Renal pelvis (tissue), 12 donors: ENCODE measurements at places on chromosomes 2 and 18.
A peak's percentile ranks its signal among the peaks of the same experiment; 100 is the strongest.

DNA sequence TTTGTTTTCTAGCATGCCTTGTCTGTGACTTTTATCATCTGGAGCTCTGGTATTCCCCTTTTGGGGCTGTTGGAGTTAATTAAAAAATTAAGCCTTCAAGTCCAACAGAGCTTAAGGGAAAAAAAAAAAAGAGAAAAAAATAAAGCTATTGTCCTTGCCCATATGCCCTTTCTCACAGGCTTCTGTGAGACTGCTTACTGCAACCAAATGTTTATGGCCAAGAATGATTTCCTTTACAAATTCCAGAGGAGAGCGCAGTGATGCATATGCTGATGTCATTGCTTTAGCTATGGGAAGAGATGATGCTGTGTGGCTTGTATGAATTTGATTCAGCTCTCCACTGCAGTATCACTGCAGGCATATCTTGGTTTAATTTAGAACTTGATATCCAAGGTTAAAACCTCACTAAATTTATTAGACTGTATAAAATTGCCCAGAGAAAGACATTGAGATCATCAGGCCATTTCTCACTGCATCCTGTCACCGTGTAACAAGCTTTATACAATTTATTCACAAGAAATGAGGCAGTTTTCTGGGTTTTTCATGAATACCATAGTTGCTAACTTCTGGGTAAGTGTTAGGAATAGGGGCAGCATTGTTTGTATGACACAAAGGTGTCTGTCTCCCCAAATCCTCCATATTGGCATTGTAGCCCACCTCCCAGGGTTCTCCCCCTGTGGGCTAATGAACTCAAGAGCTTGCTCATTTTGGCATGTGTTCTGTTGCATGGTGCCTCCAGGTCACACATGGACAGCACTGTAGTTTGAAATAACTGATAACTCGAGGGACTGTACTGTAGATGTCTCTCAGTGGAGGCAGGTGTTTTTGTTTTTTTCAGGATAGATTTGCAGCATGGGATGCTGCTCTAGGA lies 85.0 kb downstream of the TANC1 start:
- DNase-seq = no peak

- DNase-seq = peak; percentile 54
These were observed 37.7 kb downstream of the NETO1 start for GRCh38 chr18:72830109-72830508.

- DNase-seq = peak; percentile 61
These were observed 18.6 kb upstream of the NCL start for GRCh38 chr2:231482806-231483391.

DNA sequence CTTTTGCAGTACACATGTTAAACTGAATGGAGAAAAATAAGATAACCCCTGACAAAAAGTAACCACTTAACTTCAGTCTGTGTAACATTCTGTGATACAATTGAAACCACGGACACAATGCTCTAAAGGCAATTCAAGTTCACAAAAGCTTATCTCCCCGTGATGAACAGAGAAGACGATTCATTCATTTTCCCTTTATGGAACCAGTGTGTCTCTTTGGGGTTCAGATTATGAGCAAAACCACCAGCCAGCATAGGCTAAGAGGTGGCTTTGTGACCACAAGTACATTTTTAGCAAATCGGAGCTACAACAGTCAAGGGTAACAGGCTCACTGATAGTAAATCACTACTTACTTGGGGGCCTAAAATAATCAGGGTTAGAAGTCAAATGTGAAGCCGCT lies 120.6 kb upstream of the SMAD7 start:
- DNase-seq = no peak

DNA sequence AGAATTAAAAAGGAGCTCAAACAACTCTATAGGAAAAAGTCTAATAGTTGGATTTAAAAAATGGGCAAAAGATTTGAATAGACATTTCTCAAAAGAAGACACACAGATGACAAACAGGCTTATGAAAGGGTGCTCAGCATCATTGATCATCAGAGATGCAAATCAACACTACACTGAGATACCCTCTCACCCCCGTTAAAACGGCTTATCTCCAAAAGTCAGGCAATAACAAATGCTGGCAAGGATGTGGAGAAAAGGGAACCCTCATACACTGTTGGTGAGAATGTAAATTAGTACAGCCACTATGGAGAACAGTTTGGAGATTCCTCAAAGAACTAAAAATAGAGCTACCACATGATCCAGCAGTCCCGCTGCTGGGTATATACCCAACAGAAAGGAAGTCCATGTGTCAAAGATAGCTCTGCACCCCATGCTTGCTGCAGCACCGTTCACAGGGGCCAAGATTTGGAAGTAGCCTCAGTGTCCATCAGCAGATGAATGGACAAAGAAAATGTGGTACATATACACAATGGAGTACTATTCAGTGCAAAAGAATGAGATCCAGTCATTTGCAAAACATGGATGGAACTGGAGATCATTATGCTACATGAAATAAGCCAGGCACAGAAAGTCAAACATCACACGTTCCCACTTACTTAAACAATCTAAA lies 46.7 kb upstream of the B3GNT7 start:
- DNase-seq = no peak

DNA sequence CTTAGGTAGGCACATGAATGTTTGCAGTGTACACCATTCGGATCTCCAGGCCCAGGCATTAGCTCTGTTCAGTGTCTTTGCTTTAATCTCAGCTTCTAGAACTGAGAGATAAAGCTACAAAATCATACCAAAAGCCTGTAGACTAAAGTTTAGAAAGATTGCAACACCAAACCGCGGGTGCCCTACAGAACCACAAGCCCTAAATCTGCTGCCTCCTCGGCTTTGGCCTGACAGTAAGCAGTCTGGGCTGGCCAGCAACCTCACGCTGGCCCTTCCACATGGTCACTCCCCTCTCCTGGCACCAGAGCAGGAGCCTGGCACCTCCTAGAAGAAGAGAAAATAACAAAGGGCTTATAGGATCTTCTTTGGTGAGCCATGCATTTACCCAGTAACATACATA lies 8.9 kb upstream of the OSR1 start:
- DNase-seq = no peak

DNA sequence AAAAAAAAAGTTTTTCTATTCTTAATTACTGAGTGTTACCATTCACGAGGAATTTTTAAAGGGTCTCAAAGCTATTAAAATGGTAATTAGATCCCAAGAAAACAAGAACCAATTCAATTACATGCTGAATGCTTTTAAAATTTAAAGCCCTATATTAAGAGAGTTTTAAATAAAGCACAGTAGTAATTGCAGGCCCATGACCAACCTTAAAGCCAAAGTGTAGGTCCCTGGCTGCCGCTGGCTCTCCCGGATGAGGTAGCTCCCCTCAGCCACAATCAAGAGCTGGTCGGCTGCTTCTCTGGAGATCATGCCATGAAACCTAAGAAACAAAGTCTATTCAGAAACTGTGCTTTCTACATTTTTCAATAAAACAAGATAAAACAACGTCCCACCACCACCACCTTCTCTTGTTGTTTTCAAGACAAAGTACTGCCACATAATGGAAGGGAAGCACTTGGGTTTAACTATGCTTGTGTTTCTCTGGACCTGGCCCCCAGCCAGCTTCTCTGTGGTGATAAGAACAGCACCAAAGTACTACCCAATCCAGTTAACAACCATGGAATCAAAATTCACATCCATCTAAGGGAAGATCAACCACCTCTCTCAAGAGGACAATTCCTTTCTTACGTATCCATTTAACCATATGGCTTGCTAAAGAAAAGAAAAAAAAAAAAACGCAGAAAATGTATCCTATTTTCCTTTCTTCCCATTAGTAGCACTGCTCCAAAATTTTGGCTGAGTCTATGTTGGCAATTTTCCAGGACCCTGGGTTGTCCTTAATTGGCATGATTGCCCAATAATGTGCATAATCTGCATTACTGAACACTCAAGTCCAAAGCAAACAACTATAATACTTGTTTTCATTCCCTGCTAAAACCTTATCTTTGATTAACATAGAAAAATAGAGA lies 90.1 kb downstream of the CHN1 start:
- DNase-seq = no peak

DNA sequence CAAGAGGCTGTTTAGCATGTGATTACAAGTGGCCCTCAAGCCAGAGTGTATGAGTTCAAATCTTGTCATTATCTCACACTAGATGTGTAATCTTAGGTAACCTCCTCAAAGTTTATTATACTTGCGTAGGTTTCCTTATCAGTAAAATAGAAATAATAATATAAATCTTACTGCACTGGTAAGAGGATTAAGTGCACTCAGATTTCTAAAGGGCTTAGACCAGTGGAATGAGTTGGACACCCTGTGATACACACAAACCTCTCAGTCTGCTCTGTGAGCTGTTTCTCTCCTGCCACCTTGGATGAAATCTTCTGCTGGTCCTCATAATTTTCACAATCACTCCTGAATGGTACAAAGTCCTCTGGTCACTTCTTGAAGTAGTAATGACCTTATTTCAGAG lies 145.4 kb upstream of the ZNF516 start:
- DNase-seq = no peak

- DNase-seq = no peak
These were observed 945.0 kb downstream of the SLC4A3 start for GRCh38 chr2:220572385-220572784.

DNA sequence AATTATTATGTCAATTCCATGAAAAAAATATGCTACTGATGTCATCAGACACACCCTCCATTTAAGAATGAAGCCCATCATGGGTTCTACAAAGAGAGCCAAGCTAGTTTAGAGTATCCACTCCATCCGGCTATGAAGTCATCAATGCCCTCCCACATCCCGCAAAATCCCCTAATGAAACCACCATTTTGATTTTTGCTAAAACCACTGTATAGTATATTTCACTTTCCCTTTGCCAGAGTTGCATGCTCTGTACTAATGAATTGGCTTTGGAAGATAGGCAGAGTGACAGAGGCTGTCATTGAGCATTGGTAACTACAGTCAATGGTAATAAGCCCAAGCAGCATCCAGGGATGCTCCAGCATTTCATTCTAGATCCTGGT lies 118.6 kb downstream of the ANKRD44 start:
- no peak for DNase-seq

DNA sequence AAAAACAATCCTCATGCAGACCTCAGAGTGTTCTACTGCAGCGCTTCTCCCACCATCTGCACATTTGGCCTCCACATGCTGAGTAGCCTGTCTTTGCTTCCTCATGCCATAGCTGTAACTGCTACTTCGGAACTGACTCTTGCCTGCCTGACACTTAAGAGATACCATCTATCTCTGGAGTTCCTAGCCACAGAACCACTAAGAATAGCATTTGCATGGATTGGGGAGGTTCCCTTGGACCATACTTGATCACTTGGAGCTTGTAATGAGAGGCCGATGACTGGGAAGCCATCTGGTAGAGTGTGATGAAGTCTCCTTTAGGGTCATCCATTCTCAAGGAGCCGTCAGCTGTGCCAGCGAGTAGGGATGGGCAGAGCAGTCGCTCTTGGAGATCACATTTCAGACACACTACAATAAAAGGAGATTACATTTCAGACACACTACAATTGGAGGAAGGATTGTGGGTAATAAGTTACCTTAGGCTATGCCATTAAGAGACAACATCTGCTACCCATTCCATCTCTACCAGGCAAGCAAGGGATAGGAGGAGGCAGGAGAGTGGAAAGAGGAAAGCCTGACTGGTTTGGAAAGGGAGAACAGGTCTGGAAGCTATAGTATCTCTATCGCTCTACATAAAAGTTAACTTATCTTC lies 21.8 kb downstream of the DOK1 start:
- DNase-seq = no peak

DNA sequence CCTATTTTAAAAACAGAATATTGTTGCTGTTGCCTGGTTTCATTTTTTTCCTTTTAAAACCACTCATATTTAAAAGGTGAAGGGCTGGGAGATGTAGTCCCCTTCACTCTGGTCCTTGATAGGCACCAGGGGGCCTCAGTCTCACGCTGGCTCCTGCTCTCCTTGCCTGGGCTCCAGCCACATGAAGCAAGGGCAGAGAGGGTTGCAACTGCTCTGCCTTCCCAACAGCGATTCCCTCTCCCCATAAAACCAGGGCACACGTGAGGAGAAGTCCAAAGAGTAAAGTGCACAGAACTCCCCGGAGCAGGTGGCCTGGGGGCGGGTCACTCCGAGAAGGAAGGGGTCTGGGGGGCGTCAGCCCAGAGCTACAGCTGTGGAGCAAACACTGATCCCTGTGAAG lies 12.8 kb downstream of the TMEM127 start:
- DNase-seq = no peak

DNA sequence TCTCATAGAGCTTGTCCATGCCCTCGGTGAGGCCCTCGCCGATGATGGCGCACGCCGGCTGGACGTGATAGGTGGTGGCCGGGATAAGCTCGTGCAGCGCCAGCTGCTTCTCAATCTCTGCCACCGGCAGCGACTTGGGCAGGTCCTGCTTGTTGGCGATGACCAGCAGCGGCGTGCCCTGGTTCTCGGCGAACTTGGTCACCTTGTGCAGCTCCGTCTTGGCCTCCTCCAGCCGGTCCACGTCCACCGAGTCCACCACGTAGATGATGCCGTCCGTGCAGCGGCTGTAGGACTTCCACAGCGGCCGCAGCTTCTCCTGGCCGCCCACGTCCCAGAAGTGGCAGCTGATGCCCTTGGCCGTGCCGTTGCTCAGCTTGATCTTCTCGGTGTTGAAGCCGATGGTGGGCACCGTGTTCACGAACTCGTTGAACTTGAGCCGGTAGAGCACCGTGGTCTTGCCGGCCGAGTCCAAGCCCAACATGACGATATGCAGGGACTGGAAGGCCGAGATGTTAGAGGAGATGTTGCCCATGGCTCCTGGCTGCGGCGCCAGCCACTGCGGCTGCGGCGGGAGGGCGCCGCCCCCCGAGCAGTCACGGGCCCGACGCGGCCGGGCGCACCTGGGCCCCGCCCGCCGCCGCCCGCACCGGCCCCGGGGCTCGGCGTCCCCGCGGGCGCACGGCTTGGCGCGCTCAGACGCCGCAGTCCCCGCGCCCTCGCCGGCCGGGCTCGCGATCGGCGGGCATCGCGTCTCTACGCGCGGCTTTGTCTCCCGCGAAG lies 636 bp downstream of the ARL4C start:
- DNase-seq = no peak

GRCh38 chr2:111666160-111666559 lies 217.8 kb downstream of the ANAPC1 start:
- DNase-seq = no peak

GRCh38 chr2:166926657-166927056 lies 38.4 kb downstream of the XIRP2 start:
- DNase-seq = no peak
